ENCODE measurements at places on chromosomes 4 and X.

- DNase-seq = no peak
Measured at GRCh38 chrX:19674041-19674789, 158.9 kb upstream of the MAP3K15 start.

DNA sequence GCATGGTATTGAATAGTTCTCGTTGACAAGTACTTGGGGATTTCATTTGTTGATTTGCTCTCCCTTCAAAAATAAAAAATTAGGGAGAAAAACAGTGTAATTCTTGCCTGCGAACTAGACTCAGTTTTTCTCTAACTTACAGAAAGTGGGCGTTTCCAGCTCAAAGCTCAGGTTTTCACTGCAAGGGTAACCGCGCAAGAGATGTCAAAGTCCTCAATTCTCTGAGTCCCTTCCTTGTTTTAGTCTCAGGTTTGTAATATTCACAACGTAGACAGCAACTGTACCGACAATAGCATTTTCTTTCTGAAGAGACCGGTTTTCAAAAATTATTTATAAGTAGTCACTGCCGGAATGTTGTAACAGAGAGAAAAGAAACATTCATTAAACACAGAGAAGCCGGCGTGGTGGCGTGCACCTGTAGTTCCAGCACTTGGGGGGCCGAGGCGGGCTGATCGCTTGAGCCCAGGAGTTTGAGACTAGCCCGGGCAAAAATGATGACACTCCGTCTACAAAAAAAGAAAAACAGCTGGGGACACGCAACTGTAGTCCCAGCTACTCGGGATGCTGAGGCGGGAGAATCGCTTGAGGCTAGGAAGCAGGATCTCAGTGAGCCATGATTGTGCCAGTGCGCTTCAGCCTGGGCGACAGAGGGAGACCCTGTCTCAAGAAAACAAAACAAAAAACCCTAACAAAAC, 774 bp downstream of the ZCCHC4 start:
- peak; percentile 51 for DNase-seq

- DNase-seq = no peak
Measured at GRCh38 chr4:48722509-48723446, 57.3 kb downstream of the FRYL start.

- peak; percentile 47 for DNase-seq
Measured at GRCh38 chr4:153115322-153116290, 88.6 kb upstream of the TRIM2 start.

DNA sequence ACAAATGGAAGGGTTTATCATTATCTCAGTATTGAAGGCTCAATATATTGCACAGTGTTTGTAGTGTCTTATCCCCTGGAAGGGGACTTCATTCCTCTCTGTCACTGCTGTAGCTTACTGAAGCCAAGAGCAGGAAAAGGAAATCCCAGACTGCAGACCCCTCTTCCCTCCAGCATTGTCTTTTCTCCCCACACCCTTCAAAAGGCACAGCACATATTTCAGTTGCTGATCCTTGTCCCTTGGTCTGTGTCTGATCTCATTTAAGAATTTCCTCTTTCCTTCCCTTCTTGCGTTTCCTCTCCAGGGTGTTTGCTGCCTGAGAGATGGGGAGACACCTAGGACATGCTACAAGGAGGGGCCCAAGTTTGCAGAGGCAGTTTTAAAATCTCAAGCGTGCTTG, 40.1 kb downstream of the STIM2 start:
- no peak for DNase-seq

GRCh38 chr4:87240341-87240740, 19.9 kb upstream of the KLHL8 start:
- no peak for DNase-seq

GRCh38 chrX:104347860-104348259, 93.1 kb upstream of the ESX1 start:
- no peak for DNase-seq

DNA sequence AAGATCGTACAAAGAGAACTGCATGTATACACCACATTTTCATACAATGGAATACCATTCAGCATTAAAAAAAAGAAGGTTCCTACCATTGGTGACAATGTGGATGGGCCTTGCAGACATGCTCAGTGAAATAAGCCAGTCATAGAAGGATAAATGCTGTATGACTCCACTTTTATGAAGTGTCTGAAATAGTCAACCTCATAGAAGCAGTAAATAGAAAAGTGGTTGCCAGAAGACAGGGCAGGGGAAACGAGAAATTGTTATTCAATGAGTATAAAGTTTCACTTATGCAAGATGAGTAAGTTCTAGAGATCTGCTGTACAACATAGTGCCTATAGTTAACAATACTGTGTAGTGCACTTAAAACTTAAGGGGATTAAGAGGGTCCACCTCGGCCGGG, 257.5 kb upstream of the FTHL17 start:
- no peak for DNase-seq

- no peak for DNase-seq
Measured at GRCh38 chrX:58044130-58044529, 133.9 kb upstream of the ZXDA start.

DNA sequence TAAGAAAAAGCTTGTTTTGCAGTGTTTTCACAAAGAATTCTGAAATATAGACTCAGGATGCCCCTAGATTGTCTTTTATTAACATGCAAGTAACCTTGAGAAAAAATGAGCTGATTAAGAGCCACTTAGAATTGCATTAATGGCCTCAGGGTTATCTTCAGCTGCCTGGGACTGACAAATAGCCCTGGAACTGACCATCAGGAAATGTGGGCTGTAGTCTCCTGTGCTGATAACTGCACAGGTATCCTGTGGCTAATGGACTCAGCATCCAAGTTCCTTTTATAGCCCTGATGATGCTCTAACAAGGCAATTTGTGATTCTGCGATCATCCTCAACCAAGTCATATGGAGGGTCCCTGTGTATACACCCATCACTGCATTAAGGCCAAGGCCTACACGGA, 17.0 kb downstream of the CA5B start:
- no peak for DNase-seq
